Glutamatergic neuron (in vitro differentiated cells): ENCODE measurements at places on chromosomes 5 and 9. TPM values are rescaled to one million over a fixed set of nuclear protein-coding genes. Genes with fewer than 3 reads are reported as not detected.
A peak's percentile ranks its signal among the peaks of the same experiment; 100 is the strongest.

The FBP1 gene
- not detected for total RNA-seq

The NIPSNAP3A gene
- total RNA-seq, result 28.0 TPM

The NFIB gene
- total RNA-seq, result 1.5 TPM

The FRMD3 gene
- 20.7 TPM for total RNA-seq

The SLC45A2 gene
- 0.76 TPM for total RNA-seq

The PHF24 gene
- 3.1 TPM for total RNA-seq

- DNase-seq, result no peak
These were observed 201.6 kb downstream of the SEMA6A start for GRCh38 chr5:116372931-116373597.

DNA sequence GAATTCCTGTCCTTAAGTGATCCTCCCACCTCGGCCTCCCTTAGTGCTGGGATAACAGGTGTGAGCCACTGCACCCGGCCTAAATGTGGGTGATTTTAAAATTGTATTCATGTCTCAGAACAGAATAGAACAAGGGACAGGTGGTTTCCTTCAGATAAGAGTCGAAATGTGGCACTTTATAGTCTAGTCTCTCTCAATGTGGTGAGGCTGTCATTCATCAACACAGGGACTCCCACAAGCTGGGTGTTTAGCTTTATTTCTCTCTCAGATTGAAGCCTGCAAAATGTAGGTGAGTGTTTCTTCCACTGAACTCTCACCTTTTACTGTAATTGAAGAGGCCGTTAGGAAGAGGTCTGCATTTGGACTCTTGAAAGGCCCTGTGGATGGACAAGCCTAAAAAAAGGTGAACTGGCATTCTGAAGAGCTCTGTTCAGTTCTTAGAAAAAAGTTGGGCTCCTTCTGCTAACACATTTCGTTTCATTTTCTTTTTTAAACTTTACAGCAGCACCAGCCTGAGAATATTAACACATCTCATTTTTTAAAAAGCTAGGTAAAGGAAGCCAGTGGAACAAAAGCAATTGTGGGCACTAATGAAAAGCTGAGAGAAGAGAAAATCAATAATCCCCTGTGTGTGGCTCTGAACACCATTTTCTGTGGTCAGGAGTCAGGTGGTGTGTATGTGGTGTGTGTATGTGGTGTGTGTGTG lies 126.2 kb upstream of the SLC28A3 start:
- DNase-seq, result no peak

DNA sequence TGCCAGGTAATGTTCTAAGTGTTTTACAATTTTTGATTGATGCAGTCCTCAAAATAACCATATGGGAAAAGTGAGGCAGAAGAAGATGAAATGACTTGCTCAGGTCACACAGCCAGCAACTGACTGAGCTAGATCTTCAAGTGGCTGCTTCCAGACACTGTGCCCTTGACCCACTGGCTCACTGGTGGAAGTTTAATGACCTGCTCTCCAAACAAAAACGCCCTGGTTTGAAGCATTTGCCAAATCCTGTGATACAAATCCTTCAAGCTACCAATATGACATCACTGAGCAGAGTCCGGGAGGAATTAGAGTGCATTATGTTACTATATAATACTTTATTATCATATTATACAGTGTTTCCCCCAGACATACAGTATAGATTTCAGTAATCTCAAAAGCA lies 459.4 kb downstream of the GADD45G start:
- DNase-seq, result no peak

DNA sequence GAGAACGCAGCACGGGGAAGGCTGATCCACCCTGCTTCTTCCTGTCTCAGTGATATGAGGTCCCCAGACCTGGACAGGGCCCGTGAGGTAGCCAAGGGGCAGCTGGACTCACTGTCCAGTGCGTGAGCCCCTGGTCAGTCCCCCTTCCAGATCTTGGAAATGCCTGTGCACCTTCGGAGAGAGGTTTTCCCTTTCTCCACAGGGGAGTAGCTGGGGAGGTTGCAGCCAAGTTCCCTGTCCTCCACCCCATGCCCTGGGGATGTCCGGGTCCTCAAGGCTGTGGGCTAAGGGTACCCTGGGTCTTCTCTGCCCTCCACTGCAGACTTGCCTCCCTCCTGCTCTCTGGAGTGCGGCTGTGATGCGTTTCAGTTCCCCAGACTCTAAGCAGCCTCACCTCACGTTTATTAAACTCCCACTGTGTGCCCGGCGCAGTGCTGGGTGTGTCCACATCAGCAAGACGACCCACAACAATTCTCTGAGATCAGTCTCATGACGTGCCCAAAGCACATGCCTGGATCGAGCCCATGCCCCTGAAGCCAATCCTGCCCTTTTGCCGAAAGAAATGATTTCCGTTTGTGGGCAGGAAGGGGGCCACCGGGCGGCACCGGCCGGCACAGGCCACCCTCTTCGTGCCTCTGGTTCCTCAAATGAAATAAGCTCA lies 101.3 kb upstream of the PHYKPL start:
- DNase-seq, result no peak

GRCh38 chr5:134124289-134125038 lies 10.0 kb downstream of the TCF7 start:
- no peak for DNase-seq

DNA sequence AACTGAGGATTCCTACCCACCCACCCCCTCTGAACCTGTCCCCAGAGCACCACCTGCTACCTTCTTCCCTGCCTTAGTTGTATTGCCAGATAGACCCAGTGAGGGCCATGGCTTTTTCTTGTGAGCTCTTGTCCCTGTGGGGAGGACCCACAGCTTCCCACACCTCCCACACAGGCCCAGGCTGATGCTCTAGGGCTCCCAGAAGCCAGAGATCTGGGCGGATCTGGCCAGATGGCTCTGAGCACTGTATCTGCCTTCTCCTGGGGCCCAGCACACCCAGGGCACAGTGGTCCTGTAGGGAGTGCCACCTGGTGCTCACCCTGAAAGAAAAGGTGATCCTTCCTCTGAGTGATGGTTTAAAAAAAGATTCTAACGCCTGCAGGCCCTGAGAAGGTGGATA lies 131.7 kb downstream of the DAB2IP start:
- DNase-seq, result peak; percentile 54

DNA sequence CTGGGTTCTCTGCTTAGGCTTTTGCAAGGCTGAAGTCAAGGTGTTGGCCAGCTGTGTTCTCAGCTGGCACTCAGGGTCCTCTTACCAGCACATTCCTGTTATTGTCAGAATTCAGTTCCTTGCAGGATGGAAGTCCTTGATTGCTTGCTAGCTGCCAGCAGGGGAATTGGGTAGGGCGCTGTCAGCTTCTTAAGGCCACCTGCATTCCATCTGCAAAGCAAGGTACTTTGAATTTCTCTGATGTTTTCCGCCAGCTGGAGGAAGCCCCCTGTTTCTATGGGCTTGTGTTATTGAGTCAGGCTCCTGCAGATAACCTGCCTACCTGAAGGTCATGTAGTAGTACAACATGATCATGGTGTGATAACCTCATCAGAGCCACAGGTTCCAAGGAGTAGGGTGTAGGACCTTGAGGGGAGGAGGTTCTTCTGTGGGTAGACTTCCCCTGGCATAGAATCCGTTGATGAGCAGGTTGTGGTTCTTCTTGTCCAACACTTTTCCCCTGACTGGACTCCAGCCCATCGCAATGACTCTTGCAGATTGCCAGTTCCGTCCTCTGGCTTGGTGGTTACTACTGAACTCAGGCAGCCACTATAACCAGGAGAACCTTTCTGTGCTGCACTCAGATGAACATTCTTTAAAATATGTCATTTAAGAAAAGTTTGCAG lies 6.8 kb downstream of the TENT4A start:
- no peak for DNase-seq

DNA sequence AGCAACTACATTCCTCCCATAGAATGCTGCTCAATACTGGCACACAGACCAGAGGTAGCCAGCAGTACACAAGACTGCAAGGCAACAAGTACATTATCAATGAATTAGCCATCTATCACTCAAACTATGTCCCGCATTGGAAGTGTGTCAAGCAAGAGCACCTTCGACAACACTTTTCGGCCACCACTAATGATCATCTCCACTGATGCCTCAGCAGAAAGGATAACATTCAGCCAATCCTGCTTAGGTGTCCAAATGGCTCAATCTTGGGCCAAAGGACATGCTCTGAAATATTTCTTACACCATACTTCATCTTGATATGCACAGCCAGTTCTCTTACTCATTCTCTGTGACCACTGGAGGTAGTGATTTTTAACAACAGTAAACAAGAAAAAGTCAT lies 25.0 kb downstream of the SKP1 start:
- no peak for DNase-seq

GRCh38 chr9:16012621-16013020 lies 459.8 kb downstream of the CCDC171 start:
- no peak for DNase-seq

DNA sequence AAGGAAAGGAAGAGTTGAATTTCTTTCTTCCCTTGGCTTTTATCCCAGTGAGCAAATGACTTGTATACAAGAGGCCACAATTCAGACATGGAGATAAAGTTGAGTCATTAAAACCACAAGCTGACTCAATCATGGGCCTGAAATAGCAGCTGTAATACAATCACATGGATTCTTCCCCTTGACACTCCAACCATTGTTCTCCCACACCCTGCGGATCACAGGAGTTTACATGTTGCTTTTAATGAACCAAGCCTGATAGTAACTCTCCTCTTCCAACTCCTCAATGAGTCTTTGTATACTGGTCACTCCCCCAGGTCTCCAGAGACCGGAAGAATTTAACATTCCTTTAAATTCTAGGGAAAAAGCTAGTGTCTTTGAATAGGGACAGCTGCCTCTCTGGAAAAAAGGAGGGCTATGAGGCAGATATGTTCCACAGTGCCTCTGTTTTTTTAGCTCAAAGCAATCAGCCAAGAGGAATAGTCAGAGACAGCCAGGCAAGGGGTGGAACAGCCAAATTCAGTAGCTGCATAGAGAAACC lies 32.4 kb downstream of the PCDHGC5 start:
- no peak for DNase-seq

DNA sequence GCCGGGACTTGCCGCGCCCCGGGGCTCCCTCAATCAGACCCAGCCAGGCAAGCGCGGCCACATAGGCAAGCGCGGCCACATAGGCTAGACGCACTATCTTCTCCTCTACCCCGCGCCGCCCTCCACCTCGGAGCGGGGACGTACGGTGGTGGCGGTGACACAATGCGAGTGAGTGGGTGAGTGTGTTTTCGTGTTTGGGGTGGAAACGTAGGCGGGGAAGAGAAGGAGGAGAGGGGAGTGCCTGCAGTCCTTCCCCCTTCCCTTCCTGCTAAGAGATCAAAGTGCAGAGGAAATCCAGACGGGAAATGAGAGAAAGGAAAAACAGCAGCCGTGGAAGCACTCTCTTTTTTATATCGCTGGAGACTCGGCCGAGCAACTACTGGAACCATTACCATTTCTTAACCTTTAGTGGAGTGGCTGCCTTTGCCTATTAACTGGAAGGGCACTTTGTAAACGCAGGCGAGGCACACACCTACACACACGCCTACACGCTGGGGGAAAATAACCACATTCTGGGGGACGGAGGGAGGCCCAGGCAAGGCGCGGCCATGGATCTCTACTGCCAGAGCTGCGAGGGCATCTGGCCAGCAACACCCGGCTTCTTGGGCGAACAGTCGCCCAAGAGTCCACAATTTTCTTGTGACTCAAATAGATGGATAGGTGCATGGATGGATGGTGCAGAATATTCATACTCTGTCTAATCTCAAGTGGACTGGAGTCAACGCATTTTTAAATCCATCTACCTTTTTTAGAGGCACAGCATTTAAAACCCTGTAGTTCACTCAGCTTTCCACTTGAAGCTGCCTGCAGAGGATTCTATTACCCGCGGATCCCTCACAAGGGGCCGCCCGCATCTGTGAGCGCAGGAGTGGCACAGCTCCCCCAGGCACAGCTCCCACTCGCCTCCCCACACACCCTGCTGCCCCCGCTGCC lies 2.1 kb downstream of the EDIL3 start:
- peak; percentile 83 for DNase-seq

DNA sequence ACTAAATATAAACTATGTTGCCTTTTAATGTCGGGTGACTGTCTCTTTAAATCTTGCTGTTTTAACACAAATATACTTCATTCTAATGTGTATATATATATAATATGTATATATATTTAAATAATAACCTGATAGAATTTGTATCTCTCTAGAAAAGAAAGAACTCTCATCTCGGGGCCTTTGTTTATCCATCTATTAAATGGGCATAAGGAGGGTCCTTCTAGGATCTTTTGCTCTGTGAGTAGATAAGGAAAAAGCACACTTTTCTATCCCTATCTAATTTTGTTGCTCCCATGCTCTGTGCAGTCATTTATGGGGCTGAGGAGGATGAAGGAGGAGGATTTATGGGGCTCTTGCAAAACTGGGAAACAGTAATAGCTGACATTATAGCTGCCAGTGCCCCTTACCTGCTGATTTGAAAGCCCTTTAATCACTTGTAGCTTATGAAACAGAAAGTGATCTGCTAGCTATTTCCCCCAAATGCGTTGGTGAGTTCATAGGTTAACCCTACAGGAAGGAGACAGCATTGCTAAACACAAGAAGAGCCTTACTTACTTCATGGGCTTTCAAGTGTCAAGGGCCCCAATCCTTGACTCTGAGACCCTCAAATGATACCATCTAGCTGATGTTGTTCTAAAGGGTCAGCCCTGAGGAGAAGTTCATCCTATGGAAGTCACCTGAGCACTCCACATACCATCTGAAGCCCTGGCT lies 5.8 kb upstream of the PPARGC1B start:
- DNase-seq, result no peak

- DNase-seq, result peak; percentile 55
These were observed 31.2 kb downstream of the CDK7 start for GRCh38 chr5:69265931-69266330.

GRCh38 chr5:169160405-169160901 lies 140.5 kb downstream of the SLIT3 start:
- no peak for DNase-seq

DNA sequence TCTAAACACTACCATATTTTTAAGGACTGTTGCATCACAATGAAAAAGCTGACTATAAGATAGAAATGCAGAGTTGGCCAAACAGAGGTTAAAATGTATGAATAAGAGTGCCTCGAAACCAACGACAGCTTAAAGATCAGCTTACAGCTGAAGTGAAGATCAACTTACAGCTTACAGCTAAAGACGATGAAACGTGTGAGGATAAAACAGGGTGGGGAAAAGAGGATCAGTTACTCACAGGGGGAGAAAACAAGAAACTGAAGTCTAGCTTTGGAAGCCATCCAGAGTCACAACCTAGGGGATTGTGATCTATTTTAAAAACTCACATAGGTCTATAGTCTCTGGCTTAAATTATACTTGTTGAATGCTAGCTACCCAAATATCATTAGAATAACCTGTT lies 220.0 kb downstream of the SNCAIP start:
- no peak for DNase-seq

DNA sequence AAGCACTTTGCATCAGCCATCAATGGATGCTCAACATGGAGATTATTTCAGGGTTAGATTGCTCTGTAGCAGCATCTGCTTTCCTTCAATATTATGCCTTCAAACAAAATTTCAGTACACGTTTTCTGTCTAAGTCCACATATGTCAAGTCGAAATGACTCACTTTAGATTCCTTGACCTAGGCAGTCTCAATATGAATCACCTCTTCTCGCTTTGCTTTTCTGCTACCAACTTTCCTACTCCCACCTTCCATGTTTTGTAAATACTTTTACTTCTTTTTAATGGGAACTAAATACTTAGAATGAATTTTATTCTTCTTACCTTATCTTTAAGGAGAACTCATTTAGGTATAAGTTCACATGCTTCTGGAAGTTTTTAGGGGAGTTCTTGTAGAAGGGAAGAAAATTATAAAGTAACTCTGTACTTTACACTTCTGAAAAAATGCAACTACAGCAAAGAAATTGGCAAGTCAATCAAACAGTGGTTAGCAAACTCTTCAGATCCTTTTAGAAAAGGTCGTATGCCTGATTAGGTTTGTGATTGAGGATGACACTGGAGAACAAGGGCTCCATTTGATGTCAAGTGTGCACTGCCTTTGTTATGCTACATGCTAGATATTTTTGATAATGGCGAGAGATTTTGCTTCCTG lies 478.5 kb upstream of the SMARCA2 start:
- DNase-seq, result no peak

- no peak for DNase-seq
These were observed 430.1 kb upstream of the DAB2 start for GRCh38 chr5:39854771-39855410.
